Suprapubic skin (tissue), 4 donors: ENCODE measurements at places on chromosomes 16 and 17. TPM values are rescaled to one million over a fixed set of nuclear protein-coding genes. Genes with fewer than 3 reads are reported as not detected.

The CCR7 gene
- 1.2 TPM for total RNA-seq

The ATAD5 gene
- 1.3 TPM for total RNA-seq

GRCh38 chr17:83189044-83190003 is 109.9 kb downstream of the METRNL start:
- H3K4me3 ChIP-seq: no peak overlapping the region
- H3K27ac ChIP-seq: peak overlapping the region; percentile 84
- H3K36me3 ChIP-seq: no peaks in the 10 kb centered on the region
- no peaks in the 10 kb centered on the region for H3K27me3 ChIP-seq
- peaks cover 33% of the 10 kb centered on the region for H3K4me1 ChIP-seq

- H3K36me3 ChIP-seq: no peaks in the 10 kb centered on the region
- peak; percentile 76 for DNase-seq
- H3K27ac ChIP-seq: no peak overlapping the region
- H3K4me3 ChIP-seq: peak overlapping the region; percentile 26
- peaks cover 15% of the 10 kb centered on the region for H3K27me3 ChIP-seq
Observed at GRCh38 chr16:2842340-2843000, 12.4 kb downstream of the ZG16B start.

DNA sequence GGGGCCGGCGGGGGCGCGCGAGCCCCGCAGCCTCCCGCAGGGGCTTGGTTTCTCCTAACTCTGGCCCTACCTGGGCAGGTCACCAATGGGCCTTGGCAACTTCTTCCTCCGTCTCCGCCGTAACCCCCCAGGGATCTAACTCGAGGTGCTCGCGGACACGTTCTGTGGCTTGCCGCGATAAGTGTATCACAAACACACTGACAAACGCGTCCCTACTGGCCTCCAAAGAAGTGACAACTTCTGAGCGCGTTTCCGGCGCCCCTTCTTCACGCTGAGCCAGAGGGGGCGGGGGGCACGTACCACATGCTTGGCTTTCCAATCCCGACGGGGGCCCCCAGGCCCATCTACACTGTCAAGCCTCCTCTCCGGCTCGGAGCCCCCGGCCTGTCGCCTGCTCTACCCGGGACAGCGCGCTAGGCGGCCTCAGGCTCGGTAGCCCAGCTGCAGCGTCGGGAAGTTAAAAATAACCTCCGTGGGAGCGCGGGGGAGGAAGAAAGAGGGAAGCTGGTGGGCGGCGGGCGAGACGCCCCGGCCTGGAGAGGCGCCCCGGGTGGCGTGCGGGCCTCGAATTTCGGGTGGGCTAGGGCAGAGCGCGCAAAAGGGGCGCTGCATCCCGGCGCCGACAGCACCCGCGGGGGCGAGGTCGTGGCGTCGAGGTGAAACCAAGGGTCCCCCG is 725 bp upstream of the SPHK1 start:
- H3K27me3 ChIP-seq: no peaks in the 10 kb centered on the region
- peaks cover 54% of the 10 kb centered on the region for H3K4me1 ChIP-seq
- H3K27ac ChIP-seq: peak overlapping the region; percentile 91
- DNase-seq: no peak

The CDRT15L2 gene
- not detected for total RNA-seq

GRCh38 chr17:74217888-74218287 is 4.5 kb downstream of the TTYH2 start:
- H3K27ac ChIP-seq: no peak overlapping the region
- H3K36me3 ChIP-seq: peaks cover 5% of the 10 kb centered on the region
- no peak overlapping the region for H3K4me3 ChIP-seq
- no peak for DNase-seq

The ENPP7 gene
- total RNA-seq: not detected
